ENCODE measurements at places on chromosomes 6 and 20.

DNA sequence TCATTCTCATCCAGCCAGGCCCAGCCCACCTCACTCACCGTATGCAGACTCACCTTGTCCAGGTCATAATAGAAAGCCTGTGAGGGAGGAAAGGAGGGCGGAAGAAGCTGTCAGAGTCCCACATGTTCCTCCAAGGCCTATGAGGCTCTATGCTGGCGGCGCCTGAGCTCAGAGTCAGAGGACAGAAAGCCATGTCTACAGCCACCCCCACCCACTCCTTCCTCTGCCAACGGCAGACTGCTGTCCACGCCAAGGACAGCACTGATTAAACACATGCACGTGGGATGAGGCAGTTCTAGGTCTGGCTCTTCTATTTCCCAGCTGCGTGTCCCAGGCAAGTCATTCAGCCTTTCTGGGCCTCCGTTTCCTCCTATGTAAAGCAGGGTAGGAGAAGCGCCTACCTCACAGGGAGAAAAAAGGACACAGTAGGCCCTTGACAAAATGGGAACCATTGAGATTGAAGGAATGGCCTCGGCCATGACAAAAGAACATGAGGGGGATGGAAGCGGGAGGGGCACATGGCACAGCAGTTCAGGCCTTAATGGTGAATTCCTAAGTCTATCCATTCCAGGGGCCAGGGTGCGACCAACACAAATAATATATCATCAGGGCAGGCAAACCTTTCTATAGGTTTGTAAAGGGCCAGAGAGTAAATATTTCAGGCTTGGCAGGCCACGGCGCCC is 80.1 kb downstream of the RIPOR3 start:
- no peak for DNase-seq

- no peak for DNase-seq
These were observed 41.4 kb upstream of the KCNB1 start for GRCh38 chr20:49523767-49524360.

- DNase-seq = no peak
These were observed 86.3 kb downstream of the FNDC1 start for GRCh38 chr6:159255434-159255951.

- no peak for DNase-seq
These were observed 231.9 kb upstream of the RNF24 start for GRCh38 chr20:4247261-4247660.

GRCh38 chr6:116475141-116475540 is 14.0 kb downstream of the CALHM6 start:
- DNase-seq = no peak

- DNase-seq = no peak
These were observed 58.5 kb downstream of the MAP7 start for GRCh38 chr6:136491754-136492153.
